ENCODE measurements at places on chromosomes 1 and 21. TPM values are rescaled to one million over a fixed set of nuclear protein-coding genes. Genes with fewer than 3 reads are reported as not detected.

DNA sequence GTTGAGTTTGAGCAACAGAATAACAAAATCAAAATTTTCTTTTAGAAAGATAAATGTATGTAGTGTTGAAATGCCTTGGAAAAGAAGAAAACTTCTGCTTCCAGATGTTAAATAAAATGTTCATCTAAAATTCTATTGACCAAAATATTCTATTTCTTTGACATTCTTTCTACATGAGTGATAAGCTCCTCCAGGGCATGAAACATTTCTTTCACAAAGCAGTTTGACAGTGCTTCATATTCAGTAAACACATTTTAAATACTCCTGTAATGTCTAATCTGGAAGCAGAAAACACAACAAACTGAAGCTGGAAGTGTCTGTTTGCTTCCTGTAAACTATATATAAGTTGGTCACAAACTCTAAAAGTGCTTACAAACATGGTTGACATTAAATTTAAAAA, 61.5 kb downstream of the RGS21 start:
- no peak for DNase-seq

GRCh38 chr1:41955461-41956159, 36.9 kb upstream of the HIVEP3 start:
- peak; percentile 88 for DNase-seq

GRCh38 chr1:237393632-237394031, 351.6 kb downstream of the RYR2 start:
- DNase-seq, result no peak

- DNase-seq, result peak; percentile 28
Measured at GRCh38 chr1:41222496-41222895, 19.6 kb downstream of the SCMH1 start.

The OR2T11 gene
- total RNA-seq, result not detected

The PLEKHA6 gene
- total RNA-seq, result 0.65 TPM

- no peak for DNase-seq
Measured at GRCh38 chr1:85630493-85630892, 49.9 kb downstream of the CCN1 start.
